ENCODE measurements at places on chromosomes 7 and 10.

DNA sequence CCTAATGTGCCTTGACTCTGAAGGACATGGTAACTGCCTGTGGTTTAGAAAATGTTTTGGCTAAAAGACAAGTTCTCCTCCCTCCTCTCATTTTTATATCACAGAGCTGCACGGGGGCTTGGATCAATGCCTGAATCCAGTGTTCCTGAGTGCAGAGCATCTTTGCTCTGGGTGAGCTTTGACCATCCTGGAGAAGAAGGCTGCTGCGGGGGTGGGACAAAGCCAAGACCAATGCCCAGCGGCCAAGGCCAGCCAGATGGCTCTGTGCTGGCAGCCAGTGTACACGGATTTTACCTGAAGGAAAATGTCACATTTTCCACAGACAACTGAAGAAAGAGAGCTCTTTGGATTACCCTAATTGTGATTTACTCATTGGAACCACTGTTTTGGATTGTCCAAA, 102.0 kb upstream of the TARP start:
- no peak for DNase-seq

DNA sequence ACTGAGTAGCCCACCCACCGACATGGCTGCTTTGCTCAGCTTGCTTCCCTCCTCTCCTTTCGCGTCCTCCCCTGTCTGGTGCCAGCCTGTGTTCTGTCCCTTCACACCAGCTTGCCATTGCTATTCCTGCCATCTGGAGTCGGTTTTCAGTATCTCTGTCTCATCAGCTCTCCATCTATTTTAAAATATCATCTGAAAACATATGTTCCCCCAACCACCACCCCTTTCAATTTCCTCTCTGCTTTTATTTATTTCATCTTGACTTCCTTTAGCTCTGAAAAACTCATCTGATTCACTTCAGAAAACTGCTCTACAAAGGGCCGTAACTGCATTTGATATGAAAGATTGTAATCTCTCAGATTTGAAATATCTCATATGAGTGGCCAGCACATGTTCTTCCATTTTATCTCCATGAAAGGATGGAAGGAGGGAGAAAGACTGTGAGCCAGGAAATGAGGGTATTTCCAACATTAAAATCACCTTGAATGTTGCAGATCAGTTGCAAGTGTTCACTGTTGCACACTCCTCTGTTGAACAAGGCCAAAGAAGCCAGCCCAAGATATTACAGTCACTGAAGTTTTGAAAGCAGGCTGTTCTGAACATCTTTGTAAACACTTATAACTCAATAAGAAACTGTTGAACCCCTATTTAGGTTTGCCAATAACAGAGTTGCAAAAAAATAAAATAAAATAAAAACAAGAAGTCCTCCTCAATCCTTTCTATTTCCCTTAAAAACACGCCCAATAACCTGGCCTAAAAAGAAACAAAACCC, 202.4 kb upstream of the NEBL start:
- no peak for DNase-seq

DNA sequence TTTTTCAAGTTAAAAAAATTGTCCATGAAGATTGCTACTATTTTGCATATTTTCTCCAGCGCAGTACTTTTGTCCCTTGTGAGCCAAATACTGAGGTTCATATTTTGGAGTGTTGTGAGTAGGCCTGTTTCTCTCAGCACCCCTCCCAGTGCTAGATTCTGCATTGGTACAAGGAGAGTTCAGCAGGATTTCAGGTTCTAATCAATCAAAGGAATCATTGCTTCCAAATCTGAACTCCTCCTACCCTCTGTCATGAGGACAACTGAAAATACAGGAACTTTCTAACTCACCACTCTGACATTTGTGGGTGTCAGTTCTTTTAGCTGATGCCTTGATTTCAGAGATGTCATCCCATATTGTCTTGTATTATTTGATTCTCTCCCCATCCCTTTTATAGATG, 299.9 kb downstream of the FZD1 start:
- no peak for DNase-seq

- no peak for DNase-seq
These were observed 21.3 kb upstream of the KPNA7 start for GRCh38 chr7:99229234-99229633.

DNA sequence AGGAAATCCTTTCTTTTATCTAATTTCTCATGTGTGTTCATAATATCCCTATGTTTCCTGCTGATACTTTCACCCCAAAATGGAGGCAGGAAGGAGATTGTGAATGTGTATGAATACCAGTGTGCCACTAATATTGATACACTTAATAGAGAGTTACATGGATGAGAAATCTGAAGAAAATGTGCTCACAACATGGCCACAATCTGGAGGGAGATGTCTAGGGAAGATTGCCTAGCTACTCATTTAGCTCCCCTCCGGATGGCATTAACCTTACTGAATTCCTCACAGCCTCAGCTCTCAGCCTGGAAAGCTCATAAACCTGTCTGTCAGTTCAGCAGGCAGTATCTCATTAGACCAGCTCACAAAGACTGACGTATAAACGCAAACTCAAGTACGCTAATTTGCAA, 23.4 kb upstream of the DMTF1 start:
- DNase-seq = no peak

GRCh38 chr10:43693602-43694001, 44.9 kb upstream of the ZNF32 start:
- DNase-seq = no peak

DNA sequence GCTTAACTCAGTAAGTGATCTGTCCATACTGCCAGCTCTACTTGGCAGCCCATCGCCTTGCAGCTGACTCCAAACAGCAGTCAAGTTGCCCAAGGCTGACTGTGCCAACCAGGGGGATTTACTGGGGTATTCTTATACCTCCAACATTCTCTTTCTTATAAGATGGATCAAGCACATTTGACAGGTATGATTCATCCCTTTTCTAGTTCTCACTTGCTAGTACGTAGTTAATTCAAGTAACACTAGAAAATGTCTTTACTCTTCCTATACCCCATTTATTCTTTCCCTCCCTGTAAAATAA, 77.0 kb downstream of the SLC25A13 start:
- no peak for DNase-seq

DNA sequence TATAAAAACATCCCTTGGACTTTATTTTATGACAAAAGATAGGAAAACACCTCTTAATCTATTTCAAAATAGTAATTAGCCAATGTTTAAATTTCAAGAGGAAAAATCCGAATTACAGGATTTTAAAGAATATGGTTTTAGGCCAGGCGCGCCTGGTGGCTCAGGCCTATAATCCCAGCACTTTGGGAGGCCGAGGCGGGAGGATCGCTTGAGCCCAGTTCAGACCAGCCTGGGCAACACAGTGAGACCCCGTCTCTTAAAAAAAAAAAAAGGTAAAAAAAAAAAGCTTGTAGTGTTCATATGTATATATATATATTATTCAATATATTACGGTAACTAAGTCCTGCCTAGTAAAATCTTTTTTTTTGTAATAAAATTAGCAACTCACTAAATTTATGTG, 1.4 kb downstream of the BNIP3 start:
- no peak for DNase-seq

DNA sequence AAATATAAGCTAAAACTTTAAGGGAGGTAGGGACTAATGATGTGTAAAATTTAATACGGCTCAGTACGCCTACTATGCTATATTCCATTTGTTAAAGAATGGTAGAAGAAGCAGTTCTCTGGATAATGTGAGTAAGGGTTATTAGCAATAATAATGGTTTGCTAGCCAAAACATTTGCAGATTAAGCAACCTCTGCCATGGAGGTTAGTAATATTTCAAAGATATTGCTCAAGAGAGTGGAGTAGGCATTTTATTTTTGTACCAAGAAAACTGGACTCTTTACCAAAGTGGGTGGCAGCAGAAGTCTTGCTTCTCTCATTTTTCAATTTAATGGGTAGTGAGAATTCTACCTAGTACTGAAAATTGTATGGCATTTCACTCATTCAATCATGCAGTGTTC, 158.9 kb upstream of the TMEM106B start:
- no peak for DNase-seq

DNA sequence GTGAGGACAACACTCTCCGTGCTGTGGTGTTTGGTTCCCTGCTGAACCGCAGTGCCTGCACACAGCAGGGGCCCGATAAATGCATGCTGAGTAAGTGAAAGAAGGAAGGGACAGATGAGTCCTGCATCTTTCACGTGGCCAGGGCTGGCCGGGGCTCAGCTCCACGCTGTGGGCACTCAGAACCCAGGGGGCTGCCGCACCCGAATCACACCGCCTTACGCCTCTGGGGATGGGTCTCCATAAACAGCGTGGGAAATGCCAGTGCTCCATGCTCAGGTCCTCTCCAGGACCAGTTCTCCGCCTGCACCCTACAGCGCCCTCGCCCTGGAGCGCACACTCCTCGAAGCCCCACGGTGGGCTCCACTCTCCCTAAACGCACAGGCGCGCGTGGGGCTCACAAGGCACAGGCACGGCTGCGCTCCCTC, 38.1 kb downstream of the RASGEF1A start:
- DNase-seq = no peak

DNA sequence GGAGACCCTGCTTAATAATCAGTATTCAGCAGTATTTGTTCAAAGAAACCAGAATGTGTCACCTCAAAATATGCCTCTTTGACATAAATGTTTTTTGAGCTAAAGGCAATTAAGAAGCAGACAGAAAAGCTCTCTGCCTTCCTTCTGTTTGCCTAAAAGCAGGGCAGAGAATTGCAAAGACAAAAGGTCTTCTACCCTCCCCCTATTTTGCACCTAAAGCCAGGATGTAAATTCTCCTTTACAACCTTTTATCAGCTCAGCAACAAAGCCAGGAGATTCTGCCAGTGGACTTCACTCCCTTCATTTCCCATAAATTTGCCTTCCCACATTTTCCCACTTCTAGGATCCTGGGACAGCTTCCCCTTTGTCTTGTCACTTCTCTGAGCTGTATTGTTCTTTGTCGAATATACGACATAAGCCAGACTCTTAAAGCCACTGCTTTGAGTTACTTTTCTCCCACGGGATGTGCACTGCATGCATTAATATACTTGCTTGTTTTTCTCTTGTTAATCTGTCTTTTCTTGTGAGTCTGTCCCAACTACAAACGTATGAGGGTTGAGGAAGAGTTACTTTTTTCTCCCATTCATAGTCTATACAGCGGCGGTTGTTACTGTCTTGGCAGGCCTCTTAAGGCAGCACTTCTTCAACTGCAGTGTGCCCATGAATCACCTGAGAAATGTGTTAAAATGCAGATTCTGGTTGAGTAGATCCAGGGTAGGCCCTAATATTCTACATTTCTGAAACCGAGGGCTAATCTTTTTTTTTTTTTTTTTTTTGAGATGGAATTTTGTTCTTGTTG, 48.2 kb downstream of the ST8SIA6 start:
- DNase-seq = no peak

GRCh38 chr10:114024876-114025610, 18.6 kb upstream of the ADRB1 start:
- DNase-seq = no peak

GRCh38 chr10:132449051-132449810, 52.2 kb downstream of the PWWP2B start:
- DNase-seq = no peak

GRCh38 chr7:121475806-121476205, 79.7 kb upstream of the FAM3C start:
- no peak for DNase-seq

DNA sequence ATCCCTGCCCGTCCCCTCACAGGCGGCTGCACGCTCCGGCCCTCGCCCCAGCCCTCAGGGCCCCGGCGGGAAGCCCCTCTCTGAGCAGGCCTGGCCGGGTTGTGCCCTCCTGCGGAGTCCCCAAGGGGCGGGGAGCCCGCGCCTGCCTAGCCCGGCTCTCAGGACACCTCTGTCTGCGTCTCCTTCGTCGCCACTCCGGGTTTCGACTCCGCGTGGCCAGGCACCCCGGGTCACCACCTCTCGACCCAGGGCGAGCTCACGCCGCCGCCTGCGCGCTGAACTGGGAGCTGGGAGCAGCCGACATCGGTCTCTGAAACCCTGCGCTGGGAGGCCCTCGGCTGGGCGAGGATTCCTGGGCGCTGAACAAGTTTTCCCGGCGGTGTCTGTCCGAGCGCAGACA, 6.2 kb upstream of the OGDHL start:
- no peak for DNase-seq

GRCh38 chr7:76346778-76347177, 12.0 kb downstream of the YWHAG start:
- DNase-seq = no peak

GRCh38 chr10:59623133-59624121, 86.2 kb downstream of the SLC16A9 start:
- DNase-seq = no peak

GRCh38 chr7:98214811-98215321, 3.6 kb downstream of the BHLHA15 start:
- no peak for DNase-seq

- no peak for DNase-seq
These were observed 535 bp downstream of the ASAH2B start for GRCh38 chr10:50740293-50740648.

DNA sequence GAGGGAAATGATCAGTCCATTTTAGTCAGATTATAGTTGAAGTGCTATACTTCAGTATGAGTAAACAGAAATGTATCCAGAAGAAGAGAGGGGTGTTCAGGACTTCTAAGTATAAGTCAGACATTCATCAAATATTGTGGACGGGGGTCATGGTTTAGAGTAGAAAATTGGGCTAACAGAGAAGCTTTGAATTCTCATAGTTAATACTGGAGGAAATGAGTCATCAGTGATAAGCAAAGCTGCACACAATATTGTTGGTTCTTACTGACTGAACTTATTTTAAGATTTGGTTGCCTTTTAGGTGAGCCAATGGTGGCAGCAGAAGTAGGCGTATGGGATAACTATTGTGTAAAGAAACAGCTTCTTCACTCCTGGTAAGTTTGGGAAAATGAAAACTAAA, 1.7 kb upstream of the SUMF2 start:
- no peak for DNase-seq

- DNase-seq = no peak
These were observed 276.3 kb downstream of the GALNT17 start for GRCh38 chr7:71408271-71408670.

DNA sequence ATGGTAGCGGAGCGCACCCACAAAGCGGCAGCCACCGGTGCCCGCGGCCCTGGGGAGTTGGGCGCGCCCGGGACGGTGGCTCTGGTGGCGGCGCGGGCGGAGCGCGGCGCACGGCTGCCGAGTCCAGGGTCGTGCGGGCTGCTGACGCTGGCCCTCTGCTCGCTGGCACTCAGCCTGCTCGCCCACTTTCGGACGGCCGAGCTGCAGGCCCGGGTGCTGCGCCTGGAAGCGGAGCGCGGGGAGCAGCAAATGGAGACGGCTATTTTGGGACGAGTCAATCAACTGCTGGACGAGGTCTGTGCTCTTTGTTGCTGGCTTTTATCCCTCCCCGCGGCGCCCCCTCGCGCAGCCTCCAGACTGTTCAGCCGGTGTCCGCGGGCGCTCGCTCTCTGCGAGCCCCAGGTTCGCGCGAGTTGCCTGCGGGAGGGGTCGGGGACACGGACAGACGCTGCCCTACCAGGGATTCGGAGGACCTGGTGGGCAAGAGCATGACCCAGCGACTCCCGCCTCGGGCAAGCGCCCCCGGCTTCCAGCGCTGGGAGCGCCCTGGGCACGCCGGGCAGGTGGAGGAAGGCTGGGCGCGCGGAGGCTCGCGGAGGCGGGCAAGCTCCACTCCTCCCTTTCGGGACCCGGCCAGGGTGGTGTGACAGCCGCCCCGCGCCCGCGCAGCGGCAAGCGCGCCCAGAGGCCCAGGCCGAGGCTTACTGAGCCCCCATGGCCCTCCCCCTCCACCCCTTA, 887 bp downstream of the COL13A1 start:
- no peak for DNase-seq

- DNase-seq = no peak
These were observed 131.3 kb downstream of the CDK14 start for GRCh38 chr7:90727412-90727811.

GRCh38 chr10:71088054-71088453, 124.3 kb upstream of the UNC5B start:
- no peak for DNase-seq

Data from SHP77 (cell line).